ENCODE measurements at places on chromosomes 7 and 10.

DNA sequence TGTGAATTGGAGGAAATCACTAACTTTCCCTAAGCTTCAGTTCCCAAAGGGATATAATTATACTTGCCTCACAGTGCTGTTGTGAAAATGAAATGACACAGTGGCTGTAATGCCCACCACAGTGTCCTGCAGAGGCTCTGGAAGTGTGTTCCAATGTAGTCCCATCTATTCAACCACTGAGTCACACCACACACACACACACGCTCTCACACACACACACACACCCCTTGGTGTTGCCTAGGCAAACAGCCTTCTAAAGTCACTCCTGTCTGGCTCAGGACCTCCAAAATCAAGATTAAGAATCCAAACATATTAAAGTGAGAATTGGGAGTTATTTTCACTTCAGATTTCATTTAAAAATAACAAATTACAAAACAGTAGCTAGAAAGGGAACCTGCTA is 73.3 kb downstream of the NRCAM start:
- no peak for DNase-seq

GRCh38 chr10:110843031-110843430 is 28.7 kb upstream of the PDCD4 start:
- no peak for DNase-seq

- no peak for DNase-seq
These were observed 860.6 kb upstream of the ZWINT start for GRCh38 chr10:57221674-57222073.

DNA sequence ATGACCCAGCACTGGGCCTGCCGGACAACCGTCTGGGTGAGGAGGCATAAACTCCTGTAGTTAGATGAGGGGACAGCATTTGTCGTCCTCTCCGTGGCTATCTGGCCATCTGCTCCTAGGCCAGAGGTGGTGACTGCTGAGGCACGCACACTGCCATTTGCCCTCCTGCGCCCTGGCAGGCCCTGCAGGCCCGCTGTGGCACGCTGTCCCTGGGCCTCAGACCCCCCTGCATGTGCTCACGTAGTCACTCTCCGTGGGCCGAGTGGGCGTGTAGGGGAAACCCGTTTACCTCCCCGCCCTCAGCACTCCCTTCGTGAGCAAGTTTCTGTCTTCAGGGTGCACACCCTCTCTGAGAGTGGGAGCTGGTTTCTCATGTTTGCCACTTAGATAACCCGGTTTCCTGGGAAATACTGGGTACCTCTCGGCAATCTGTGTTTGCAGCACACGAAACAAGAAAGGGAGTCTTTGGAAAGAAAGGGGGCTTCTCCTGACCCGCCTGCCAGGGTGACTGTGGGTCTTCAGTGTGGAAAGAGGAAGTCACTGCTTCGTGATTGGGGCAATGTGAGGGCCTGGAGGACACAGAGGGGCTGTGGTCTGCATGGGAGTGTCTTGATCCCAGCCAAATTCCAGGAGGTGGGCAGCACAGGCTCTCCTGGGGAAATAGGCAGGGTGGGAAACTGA is 10.8 kb downstream of the ADAMTS14 start:
- no peak for DNase-seq

Data from retina (tissue), 1 donor.